A549 treated with Hydrocortisone at 1 μM for 4 hours (cell line): ENCODE measurements at places on chromosomes 1 and 21. TPM values are rescaled to one million over a fixed set of nuclear protein-coding genes. Genes with fewer than 3 reads are reported as not detected.

The DLGAP3 gene
- total RNA-seq: 0.14 to 0.44 TPM (median 0.25 TPM) in 5 replicates

The ABCB10 gene
- 15.5 to 23.9 TPM (median 19.1 TPM) in 5 replicates for total RNA-seq

The FAM167B gene
- 0.16 to 0.70 TPM (median 0.55 TPM) in 5 replicates for total RNA-seq

The LRRIQ3 gene
- 0.54 to 0.82 TPM (median 0.74 TPM) in 5 replicates for total RNA-seq

The DTL gene
- 18.8 to 24.8 TPM (median 20.6 TPM) in 5 replicates for total RNA-seq

The NT5C1A gene
- not detected in 5 replicates for total RNA-seq

The KHDRBS1 gene
- 119 to 146 TPM (median 134 TPM) in 5 replicates for total RNA-seq

The OR6N1 gene
- total RNA-seq: not detected in 5 replicates

The ITLN2 gene
- 0.78 to 1.2 TPM (median 0.96 TPM) in 5 replicates for total RNA-seq

The NBPF19 gene
- 6.6 to 10.6 TPM (median 6.9 TPM) in 5 replicates for total RNA-seq

The RNF223 gene
- 0.14 to 0.47 TPM (median 0.30 TPM) in 5 replicates for total RNA-seq

The SH2D2A gene
- 3.0 to 3.8 TPM (median 3.7 TPM) in 5 replicates for total RNA-seq

The GSTM5 gene
- total RNA-seq: not detected in 5 replicates

The PANK4 gene
- total RNA-seq: 8.3 to 11.8 TPM (median 10.3 TPM) in 5 replicates

The FAM72D gene
- total RNA-seq: 4.7 to 7.7 TPM (median 5.8 TPM) in 5 replicates

The IGSF9 gene
- total RNA-seq: 0.11 to 0.25 TPM (median 0.14 TPM) in 5 replicates

The DESI2 gene
- total RNA-seq: 25.1 to 34.3 TPM (median 29.7 TPM) in 5 replicates

The S100A7 gene
- not detected in 5 replicates for total RNA-seq

The STUM gene
- not detected in 5 replicates for total RNA-seq

The AADACL3 gene
- not detected in 5 replicates for total RNA-seq

The KRTAP6-3 gene
- not detected in 5 replicates for total RNA-seq

The SFT2D2 gene
- total RNA-seq: 12.9 to 21.9 TPM (median 14.1 TPM) in 5 replicates

The PLA2G2A gene
- not detected in 5 replicates for total RNA-seq

The TMEM234 gene
- 6.7 to 10.0 TPM (median 9.1 TPM) in 5 replicates for total RNA-seq

The TFF3 gene
- total RNA-seq: 0.25 TPM in 1 of 5 replicates, not detected in the others

The KCNN3 gene
- total RNA-seq: 0.01 to 0.03 TPM (median 0.02 TPM) in 4 of 5 replicates, not detected in the other

The SLC1A7 gene
- 0.05 TPM in 2 of 5 replicates, not detected in the others for total RNA-seq
